ENCODE measurements at places on chromosomes 3 and 15. TPM values are rescaled to one million over a fixed set of nuclear protein-coding genes. Genes with fewer than 3 reads are reported as not detected.

WNT5A gene
- 8.9 TPM for total RNA-seq

RNU6-1 gene
- total RNA-seq = not detected

FURIN gene
- 12.0 TPM for total RNA-seq

TEX264 gene
- 22.4 TPM for total RNA-seq

GJD2 gene
- not detected for total RNA-seq

ITIH4 gene
- 4.2 TPM for total RNA-seq

C2CD4A gene
- total RNA-seq = not detected

GHSR gene
- not detected for total RNA-seq

PCNP gene
- total RNA-seq = 72.0 TPM

SMCO1 gene
- total RNA-seq = 3.7 TPM

TRH gene
- total RNA-seq = 0.52 TPM

LMLN gene
- total RNA-seq = 4.2 TPM

CISH gene
- total RNA-seq = 4.7 TPM

CCR8 gene
- total RNA-seq = not detected

SUSD5 gene
- total RNA-seq = 2.6 TPM

SV2B gene
- total RNA-seq = 1.6 TPM

ALDH1A2 gene
- 11.0 TPM for total RNA-seq

PP2D1 gene
- not detected for total RNA-seq

LRRC3B gene
- total RNA-seq = 7.8 TPM

SLC24A1 gene
- total RNA-seq = 3.7 TPM

GRIP2 gene
- total RNA-seq = 8.9 TPM

LTF gene
- 3.1 TPM for total RNA-seq

LDHAL6B gene
- not detected for total RNA-seq

SMAD6 gene
- total RNA-seq = 8.9 TPM

MCF2L2 gene
- total RNA-seq = under 0.01 TPM

ROBO2 gene
- total RNA-seq = 8.9 TPM

EPHA3 gene
- 27.7 TPM for total RNA-seq

DPPA2 gene
- not detected for total RNA-seq

EFCAB12 gene
- total RNA-seq = not detected

GOLGA8M gene
- total RNA-seq = 1.0 TPM

CPEB1 gene
- 0.52 TPM for total RNA-seq

SENP8 gene
- 2.1 TPM for total RNA-seq

SLC28A2 gene
- total RNA-seq = not detected

CDHR4 gene
- total RNA-seq = not detected

TMEM40 gene
- under 0.01 TPM for total RNA-seq

CRBN gene
- total RNA-seq = 76.2 TPM

SLC25A26 gene
- 30.8 TPM for total RNA-seq

IL17RE gene
- not detected for total RNA-seq

GOLGA8T gene
- not detected for total RNA-seq

SLC22A14 gene
- under 0.01 TPM for total RNA-seq

CHDH gene
- 0.52 TPM for total RNA-seq
